ENCODE measurements at places on chromosomes 13 and 19.

- DNase-seq = no peak
These were observed 5.1 kb downstream of the CRX start for GRCh38 chr19:47826800-47827199.

GRCh38 chr19:15101479-15102082 lies 5.6 kb upstream of the SYDE1 start:
- DNase-seq = no peak

- no peak for DNase-seq
These were observed 894.2 kb upstream of the ATXN8OS start for GRCh38 chr13:69213396-69213795.

DNA sequence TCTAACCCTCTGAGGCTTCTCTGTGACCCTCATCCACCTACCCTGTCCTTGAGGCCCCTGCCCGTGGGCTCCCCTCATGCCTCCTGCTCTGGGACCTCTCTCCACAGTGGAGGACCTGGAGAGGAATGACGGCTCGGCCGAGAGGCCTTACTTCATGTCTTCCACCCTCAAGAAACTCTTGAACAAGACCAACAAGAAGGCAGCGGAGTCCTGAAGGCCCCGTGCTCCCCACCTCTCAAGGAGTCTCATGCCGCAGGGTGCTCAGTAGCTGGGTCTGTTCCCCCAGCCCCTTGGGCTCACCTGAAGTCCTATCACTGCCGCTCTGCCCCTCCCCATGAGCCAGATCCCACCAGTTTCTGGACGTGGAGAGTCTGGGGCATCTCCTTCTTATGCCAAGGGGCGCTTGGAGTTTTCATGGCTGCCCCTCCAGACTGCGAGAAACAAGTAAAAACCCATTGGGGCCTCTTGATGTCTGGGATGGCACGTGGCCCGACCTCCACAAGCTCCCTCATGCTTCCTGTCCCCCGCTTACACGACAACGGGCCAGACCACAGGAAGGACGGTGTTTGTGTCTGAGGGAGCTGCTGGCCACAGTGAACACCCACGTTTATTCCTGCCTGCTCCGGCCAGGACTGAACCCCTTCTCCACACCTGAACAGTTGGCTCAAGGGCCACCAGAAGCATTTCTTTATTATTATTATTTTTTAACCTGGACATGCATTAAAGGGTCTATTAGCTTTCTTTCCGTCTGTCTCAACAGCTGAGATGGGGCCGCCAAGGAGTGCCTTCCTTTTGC lies 10.8 kb upstream of the ILF3 start:
- no peak for DNase-seq

GRCh38 chr19:5828661-5829566 lies 10.6 kb downstream of the FUT6 start:
- peak; percentile 24 for DNase-seq

- peak; percentile 74 for DNase-seq
These were observed 524.1 kb downstream of the GPC6 start for GRCh38 chr13:93750676-93751075.

- DNase-seq = no peak
These were observed 3.0 kb downstream of the SLC15A1 start for GRCh38 chr13:98749501-98749900.

DNA sequence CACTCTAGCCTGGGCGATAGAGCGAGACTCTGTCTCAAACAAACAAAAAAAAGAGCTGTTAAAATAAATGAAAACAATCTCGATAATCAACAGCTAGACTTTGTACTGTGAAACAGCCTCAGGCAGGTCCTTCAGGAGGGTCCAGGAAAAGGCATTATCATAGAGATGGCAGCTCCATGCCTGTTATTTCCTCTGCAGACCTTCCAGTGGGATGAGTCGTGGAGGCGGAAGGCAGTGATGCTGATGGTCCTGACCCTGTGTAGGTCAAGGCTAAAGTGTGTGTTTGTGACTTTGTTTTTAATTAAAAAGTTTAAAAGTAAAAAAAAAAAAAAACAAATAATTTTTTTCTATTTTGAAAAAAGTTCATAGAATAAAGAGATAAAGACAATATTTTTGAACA lies 117.4 kb downstream of the TNFRSF19 start:
- DNase-seq = no peak

DNA sequence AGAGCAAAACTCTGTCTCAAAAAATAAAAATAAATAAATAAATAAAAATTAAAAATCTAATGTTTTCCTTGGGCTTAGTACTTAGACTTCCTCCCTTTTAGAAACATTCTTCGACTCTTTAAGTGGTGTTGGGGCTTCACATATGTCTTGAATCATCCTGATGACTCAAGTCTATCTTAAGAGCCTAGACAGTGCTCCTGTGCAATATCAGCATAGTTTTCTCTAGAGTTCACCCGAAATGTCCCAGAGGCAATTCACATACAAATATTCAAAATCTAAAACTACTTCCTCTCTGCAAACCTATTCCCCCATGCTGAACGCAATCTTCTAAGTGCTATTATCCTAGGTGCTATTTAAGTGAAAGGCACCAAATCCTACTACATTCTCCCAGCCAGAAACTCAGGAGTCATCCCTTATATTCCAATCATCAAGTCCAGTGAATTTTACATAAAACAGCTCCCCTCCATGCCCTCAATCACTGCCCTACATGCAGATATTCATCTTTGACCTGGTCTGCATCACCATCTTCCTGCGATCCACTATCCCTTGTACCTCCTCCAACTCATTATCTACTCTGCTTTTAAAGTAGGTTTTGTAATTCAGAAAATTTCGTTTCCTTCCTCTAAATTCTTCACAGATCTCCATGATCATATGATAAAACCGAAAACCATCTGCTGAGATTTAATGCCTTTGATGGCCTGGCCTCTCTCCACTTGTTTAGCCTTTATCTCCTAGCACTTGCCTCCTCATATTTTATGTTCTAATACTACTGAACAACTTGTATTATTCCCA lies 102.7 kb downstream of the ELF1 start:
- no peak for DNase-seq

DNA sequence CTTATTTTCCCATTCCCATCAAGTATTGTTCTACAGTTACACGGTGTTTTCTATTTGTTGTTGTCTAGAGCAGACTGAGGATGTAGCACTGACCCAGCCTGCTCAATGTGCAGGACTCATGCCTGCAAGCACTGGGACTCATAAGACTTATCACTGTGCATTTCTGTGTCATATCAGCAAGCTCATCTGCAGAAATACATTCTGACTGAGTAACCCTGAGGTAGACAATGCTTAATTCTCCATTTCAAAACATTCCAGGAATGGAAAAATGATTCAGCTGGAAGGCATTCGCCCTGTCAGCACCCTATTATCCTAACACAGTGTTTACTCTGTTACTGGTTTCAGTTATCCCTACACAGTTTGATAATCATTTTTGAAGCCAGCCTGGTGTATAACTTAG lies 2506.4 kb downstream of the PCDH9 start:
- no peak for DNase-seq

GRCh38 chr19:44202470-44202869 lies 9.9 kb upstream of the ZNF227 start:
- DNase-seq = no peak

- DNase-seq = no peak
These were observed 41.4 kb upstream of the GPI start for GRCh38 chr19:34323433-34324204.

GRCh38 chr13:42494157-42494556 lies 79.8 kb upstream of the TNFSF11 start:
- no peak for DNase-seq

- DNase-seq = no peak
These were observed 242.2 kb upstream of the EDNRB start for GRCh38 chr13:78160793-78161192.

DNA sequence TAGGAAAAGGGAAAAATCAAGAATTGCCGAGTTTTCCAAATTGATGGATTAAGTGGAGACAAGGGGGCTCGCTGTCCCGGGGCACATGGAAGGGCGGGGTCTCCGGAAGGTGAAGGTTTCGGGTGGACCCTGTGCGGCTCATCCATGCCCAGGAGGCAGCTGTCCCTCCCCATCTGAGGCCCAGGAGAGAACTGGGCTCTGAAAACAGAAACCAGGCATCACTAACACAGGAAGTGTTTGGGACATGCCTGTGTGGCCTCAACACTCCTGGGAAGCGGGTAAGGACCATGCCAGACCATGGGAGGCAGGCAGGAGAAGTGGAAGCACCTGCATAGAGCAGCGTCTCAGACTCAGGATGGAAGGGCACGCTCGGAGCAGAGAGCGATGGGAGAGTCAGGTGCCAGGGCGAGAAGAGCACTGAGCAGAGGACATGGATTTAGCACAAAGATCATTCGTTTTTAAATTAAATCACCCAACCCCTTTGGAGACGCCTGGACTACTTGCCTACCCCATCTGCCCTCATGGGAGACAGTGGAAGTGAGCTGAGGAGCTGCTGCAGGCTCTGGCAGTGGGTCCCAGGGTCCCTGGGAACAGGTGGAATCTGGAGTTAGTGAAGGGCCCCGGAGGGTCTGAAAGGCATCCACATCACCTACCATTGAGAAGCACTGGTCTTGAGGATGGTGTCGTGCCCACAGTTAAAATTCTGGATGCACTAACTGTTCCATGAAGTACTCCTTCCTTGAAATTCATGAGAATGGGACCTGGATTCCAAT lies 183.2 kb upstream of the SOX1 start:
- no peak for DNase-seq

- no peak for DNase-seq
These were observed 81.6 kb upstream of the ARGLU1 start for GRCh38 chr13:106649495-106649894.

GRCh38 chr19:23070353-23071146 lies 46.3 kb upstream of the ZNF730 start:
- DNase-seq = peak; percentile 28

DNA sequence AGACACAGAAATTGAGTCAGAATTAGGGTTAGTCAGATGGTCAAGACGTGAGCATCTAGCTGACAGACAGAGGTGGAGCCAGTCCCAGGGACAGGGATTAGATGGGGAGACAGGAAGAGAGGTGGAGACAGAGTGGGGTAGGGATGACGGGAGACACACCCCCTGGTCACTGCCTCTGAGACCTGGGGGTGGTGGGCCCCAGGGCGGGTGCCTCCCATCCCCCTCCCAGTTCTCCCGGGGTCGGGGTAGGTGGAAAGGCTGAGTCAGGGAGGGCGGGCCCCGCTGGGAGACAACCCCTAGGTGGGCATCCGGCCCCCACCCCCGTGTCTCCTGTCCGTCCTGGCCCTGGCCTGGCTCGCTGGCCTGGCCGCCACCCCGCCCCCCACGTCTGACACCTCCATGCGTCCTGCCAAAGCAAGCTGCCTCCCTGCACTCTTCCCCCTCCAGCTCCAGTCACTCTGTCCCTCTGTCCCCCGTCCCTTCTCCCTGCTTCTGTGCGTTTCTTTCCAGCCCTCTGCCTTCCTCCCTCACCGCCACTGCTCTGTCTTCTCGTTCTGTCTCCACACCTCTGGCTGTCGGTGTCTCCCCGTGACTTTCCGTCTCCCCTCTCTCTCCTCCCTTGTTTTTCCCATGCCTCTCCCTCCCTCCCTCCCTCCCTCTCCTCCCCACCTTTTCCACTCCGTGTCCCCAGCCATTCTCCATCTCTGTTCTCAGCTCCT lies 15.1 kb downstream of the CCDC97 start:
- DNase-seq = peak; percentile 36

- DNase-seq = no peak
These were observed 3.9 kb downstream of the MIDN start for GRCh38 chr19:1252221-1252820.

- DNase-seq = peak; percentile 79
These were observed at the start of gene CPT1C for GRCh38 chr19:49690656-49691242. CPT1C (plus strand) TSS chr19:49691116; CDS start chr19:49692253, 1,137 bp downstream.

- DNase-seq = no peak
These were observed 16.2 kb downstream of the LAIR2 start for GRCh38 chr19:54518844-54519243.

DNA sequence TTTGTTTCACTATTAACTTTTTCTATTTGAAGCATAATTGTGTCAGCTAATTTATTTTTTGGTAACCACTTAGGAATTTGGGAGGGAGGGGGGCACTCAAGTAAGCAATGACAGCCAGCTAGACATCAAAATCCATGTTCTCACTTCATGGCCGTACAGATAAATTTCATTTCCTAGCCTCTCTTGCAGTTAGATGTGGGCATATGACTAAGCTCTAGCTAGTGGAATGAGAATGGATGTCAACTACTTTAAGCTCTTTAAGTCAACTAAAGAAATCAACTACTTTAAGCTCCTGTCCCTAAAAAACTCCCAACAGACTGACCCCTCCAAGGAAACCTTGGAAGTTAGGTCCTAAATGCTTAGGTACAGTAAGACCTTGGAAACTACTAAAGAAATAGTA lies 92.0 kb downstream of the KCNRG start:
- DNase-seq = no peak

DNA sequence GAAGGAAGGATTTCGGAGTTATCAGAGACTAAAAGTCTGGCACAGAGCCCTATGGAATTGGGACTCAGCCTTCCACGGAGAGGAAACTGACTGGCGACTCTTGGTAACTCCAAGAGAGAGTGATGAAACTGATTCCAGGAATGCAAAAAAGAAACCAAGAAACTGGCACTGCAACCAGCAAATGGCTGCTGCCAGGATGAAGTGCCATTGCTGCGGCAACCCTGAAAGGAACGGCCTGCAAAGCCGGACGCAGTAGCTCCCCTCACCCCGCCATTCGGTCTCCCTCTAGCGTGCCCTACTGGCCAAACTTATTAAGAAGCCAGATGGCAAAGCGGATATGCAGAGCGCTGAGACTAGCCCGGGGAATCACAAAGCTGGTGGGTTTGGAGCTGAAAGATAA lies 236.0 kb downstream of the PCDH9 start:
- no peak for DNase-seq

DNA sequence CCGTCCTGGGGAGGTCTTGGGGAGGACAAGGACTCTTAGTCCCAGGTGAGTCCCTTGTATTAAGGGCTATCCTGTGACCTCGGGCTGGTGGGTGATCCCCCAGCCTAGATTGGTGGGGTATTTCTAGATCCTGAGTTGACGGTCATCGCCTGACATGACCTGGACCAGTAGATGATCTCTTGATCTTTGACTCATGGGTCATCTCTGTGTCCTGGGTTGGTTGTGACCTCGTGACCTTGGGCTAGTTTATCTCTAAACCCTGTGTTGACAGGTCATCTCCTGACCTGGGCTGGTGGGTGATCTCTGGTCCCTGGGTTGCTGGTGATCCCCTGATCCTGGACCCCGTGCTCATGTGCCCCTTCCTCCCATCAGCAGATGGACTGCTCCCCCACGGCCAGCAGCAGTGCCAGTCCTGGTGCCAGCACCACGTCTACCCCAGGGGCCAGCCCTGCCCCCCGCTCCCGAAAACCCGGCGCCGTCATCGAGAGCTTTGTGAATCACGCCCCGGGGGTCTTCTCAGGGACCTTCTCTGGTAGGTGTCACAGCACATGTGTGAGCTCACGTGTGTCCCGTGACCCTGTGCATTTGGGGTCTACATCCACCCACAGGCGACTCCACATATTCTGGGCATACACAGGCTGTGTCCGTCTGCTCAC lies 6.3 kb downstream of the MIDN start:
- DNase-seq = no peak

GRCh38 chr13:20703780-20704458 lies 420 bp downstream of the IL17D start:
- no peak for DNase-seq

DNA sequence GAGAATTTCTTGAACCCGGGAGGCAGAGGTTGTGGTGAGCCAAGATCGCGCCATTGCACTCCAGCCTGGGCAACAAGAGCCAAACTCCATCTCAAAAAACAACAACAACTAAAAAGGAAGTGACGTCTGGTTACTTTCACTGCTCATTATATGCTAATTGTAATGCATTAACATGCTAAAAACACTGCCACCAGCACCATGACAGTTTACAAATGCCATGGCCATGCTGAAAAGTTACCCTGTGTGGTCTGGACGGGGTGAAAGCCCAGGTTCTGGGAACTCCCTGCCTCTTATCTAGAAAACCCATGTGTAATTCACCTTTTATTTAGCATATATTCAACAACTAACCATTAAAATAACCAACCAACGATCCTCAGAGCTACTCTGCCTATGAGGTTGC lies 28.1 kb downstream of the CPT1C start:
- no peak for DNase-seq

All from DMS 273 treated with DMSO at 0.1 percent for 48 hours (cell line).